ENCODE measurements at places on chromosomes 16 and 17.
A peak's percentile ranks its signal among the peaks of the same experiment; 100 is the strongest.

GRCh38 chr16:80176114-80176513 lies 364.7 kb upstream of the DYNLRB2 start:
- no peak for DNase-seq

DNA sequence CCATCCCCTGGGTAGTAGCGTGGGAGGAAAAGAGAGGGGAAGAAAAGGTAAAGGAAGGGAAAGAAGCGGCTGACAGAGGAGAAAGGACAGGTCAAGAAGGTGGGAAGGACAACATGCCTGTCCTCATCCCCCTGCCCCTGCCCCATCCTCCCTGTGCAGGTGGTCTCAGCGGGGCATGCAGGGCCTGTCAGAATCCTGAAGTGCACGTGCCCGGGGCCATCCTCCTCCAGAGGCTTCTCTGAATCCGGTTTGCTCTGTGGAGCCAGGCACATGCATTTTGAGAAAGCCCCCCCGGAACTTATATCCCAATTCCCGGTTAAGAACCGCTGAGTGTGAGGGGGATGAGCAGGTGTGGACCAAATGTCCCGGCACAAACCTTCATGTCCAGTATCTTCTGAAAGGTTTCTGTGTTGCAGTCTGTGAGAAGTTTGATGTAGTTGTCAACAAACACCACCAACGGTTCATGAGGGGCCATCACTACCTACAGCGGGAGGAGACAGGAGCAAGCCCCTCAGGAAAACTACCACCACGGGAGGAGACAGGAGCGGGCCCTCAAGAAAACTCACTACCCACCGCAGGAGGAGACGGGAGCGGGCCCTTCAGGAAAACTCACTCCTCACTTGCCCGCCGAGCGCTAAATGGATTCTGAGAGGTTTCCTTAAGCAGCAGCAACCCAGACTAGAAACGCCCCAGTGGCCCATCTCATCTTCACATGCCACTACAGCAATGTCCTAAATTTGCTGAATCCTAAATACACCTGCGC lies 167.0 kb upstream of the RPH3AL start:
- no peak for DNase-seq

DNA sequence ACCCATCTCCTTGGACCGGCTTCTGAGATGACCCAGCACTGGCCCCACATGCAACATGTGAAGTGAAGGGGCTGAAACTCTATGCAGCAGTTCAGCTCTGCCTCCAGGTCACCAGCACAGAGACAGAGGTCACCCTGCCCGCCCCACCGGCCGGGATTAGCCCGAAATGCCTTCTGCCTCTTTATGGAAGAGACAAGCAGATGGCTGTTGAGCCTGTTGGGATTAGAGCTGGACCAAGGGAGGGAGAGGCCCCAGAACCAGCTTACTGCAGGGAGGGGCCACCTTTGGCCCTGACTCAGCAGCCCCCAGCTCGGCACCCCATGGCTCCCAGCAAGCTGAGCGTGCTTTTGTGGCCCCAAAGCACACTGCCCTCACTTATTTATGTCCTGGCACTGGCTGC lies 5.7 kb downstream of the AIPL1 start:
- DNase-seq = no peak

DNA sequence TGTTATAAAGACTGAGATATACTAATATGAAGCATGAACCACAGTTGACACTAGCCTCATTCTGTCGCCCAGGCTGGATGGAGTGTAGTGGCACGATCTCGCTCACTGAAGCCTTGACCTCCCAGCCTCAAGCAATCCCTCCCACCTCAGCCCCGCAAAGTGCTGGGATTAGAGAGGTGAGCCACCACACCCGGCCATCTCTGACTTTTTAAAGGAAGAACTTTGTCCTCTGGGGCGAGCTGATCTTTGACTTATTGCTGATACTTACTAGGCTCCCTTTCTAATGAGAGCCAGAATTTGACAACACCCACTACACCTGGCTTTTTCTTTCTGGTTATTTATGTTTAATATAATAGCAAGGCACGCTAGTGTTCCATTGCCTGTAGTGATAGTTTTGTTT lies 57.2 kb downstream of the CLEC16A start:
- DNase-seq = no peak

GRCh38 chr17:14337596-14338079 lies 36.8 kb downstream of the HS3ST3B1 start:
- DNase-seq = no peak

GRCh38 chr17:17153071-17153470 lies 53.1 kb downstream of the PLD6 start:
- DNase-seq = no peak

DNA sequence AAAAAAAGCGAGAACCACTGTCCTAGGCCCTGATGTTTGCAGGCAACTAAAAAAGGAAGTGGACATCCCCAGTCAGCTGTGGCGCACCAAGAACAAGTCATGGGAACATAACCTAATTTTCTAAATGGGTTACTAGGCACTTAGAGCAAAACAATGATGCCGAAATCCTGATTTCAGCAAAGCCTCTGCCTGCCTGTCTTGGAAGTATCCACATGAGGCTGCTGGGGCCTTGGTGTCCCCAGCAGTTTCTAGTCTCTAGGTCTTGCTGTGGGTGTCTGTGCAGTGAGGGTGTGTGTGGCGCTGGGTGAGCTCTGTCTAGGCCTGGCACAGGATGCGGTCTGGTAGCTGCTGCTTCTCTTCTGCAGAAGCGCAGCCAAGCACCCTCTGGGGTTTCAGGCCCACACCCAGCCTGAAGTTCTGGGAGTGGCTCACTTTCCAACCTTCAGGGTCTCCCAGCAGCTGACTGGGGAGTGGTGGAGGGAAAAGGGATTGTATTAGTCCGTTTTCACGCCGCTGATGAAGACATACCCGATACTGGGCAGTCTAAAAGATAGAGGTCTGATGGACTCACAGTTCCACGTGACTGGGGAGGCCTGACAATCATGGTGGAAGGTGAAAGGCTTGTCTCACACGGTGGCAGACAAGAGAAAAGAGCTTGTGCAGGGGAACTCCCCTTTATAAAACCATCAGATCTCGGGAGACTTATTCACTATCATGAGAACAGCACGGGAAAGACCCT lies 21.1 kb downstream of the STH start:
- no peak for DNase-seq

GRCh38 chr16:22007159-22007508 lies 777 bp upstream of the MOSMO start:
- no peak for DNase-seq

DNA sequence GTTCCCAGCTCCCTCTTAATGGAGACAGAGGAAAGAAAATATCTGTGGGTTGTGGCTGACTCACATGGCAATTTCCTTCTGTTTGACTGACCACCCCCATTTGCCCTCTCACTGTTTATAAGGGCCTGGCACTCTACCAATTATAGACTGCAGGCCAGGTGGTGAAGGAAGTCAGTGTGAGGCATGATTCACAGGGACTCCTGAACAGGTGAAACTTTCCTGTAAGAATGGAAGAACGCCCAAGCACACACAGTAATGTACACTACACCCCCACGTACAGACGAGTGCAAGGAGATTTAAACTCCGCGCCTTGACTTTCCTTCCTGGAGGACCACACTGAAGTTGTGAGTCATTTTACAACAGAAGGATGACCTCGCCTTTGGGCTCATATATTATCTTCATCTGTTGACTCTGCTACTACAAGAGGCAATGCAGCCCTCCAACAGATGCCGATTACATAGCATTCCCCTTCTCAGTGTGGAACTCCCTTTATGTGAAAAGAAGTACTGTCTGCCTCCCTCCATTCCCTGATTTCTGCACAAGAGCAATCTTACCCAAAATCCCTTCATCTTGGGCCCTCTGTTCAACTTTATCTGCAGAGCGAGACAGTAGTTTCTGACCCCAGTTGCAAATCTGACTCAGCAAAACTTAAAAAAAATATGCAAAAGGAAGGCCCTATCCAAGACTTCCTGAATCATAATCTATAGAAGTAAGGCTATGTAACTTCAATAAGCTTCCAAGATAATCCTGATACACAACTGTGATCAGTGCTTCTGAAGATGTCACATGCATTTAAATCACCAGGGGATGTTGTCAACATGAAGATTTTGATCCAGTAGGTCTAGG lies 163.6 kb downstream of the SHISA6 start:
- no peak for DNase-seq

DNA sequence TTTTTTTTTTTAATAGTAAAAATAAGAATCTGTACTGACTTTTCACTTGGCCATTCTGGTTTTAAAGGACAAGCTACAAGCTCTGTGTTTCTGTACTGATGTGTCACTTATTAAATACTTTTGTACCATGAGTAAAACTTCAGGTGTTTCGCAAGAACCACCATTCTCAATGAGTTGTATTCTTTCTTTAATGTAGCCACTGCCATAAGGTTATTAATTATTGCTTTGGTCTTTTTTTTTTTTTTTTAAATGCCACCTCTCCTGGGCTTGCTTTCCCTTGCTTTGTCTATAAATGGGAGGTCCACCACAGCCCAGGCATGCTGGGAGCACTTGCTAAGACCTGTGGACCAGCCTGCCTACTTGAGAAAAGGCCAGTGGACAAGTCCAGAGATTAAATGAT lies 8.4 kb downstream of the ARL2BP start:
- DNase-seq = no peak

- DNase-seq = no peak
These were observed 1.4 kb downstream of the LPCAT2 start for GRCh38 chr16:55510185-55510805.

- DNase-seq = no peak
These were observed 12.0 kb upstream of the CFDP1 start for GRCh38 chr16:75445298-75445697.

GRCh38 chr17:62856594-62856993 lies 48.5 kb upstream of the MARCHF10 start:
- DNase-seq = no peak

GRCh38 chr16:79707876-79708275 lies 107.3 kb upstream of the MAF start:
- peak; percentile 56 for DNase-seq

- no peak for DNase-seq
These were observed 101.6 kb downstream of the METRNL start for GRCh38 chr17:83180996-83181481.

- no peak for DNase-seq
These were observed 14.6 kb upstream of the MED9 start for GRCh38 chr17:17462048-17462824.

DNA sequence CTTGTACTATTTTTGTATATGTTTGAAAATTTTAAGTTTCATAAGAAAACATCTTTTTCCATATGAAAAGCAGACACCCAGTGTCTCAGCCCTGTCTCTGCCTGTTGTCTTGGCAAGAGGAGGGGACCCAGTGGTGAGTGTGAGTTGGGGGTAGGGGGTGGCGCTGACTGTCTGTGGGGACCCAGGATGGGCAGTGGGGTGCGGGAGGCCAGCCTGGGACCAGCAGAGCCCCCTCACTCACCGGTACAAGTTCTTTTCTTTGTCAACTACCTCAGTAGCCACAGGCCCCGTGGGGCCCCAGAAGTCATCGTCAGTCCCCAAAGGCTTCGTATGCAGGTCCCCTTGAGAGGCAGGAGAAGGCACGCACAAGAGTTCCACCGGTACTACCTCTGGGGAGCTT lies 46.2 kb downstream of the MIS12 start:
- no peak for DNase-seq

DNA sequence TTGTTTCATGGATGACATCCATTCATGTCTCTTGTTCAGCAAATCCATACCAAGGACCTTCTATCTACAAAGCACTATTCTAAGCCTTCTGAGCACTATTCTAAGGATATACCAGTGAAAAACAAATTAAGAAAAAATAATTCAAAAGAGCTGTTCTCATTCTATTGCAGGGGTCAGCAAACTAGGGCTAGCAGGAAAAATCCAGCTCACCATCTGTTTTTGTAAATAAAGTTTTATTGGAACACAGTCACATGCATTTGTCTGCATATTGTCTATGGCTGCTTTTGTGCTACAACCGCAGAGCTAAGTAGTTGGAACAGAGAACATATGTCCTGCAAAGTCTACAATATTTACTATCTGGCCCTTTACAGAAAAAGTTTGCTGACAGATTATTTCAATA lies 222.7 kb upstream of the DYNLRB2 start:
- no peak for DNase-seq

DNA sequence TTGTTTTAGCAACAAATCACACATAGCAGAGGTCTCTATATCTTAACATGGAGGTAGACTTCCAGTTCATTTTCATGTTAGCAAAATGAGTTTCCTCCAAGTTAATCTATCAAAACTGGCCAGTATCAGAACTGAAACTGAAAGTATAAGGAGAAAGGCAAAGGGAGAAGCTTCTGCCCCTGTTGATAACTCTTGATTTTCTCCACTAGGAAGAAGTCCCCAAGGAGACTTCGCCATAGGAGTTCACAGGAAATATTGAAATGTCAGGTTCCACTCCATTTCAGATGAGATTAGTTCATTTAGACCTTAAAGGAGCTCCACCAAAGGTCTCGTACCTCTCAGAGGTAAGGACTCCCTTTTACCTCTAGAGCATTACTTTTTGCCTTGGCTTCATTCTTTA lies 1.2 kb upstream of the OGFOD3 start:
- DNase-seq = no peak

- DNase-seq = peak; percentile 76
These were observed 24.3 kb upstream of the CRISPLD2 start for GRCh38 chr16:84795329-84796053.

DNA sequence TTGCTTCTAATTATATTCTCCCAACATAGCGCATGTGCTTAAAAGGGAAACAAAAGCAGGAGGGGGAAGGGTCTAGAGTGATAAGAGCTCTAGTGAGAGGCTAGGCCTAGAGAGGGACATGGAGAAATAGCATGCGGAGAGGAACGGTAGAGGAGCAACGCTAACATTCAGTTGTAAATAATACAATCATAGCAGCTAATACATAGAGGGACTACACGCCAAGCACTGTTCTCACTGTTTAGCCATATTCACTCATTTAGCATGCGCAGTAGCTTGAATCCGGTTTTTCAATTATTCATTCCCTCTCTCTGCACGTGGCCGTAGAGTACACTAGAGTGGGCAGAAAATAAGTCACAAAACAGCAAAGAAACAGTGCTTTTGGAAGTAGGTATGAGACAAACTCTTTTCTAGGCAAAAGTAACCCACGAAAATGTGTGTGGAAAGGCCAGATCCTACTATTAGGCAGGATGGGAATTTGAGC lies 1.7 kb upstream of the ALOX12 start:
- no peak for DNase-seq

- no peak for DNase-seq
These were observed 15.1 kb downstream of the SAMD14 start for GRCh38 chr17:50114849-50115357.

GRCh38 chr17:77610972-77611521 lies 347.5 kb upstream of the TNRC6C start:
- no peak for DNase-seq

DNA sequence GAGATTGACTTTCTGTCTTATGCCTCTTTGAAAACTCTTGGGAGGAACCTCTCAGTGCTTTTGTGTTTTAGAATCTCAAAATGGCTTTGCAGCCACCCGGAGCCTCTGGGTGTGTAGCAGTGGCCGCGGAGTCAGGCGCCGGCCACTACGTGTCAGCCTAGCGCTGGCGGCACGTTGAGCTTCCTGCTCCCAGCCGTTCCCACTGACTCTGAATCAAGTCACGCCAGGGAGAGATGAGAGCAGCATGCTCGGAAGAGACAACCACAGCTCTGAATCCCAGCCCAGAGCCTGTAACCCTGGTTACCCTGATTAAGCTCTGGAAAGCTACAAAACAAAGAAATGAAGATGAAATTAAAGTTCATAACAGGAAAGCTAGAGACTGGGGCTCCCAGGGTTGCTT lies 97.4 kb upstream of the CACNG5 start:
- DNase-seq = peak; percentile 62

Measured in heart left ventricle (tissue), 16 donors.